RWPE2 (cell line): ENCODE measurements at places on chromosomes 3 and 15.
A peak's percentile ranks its signal among the peaks of the same experiment; 100 is the strongest.

DNA sequence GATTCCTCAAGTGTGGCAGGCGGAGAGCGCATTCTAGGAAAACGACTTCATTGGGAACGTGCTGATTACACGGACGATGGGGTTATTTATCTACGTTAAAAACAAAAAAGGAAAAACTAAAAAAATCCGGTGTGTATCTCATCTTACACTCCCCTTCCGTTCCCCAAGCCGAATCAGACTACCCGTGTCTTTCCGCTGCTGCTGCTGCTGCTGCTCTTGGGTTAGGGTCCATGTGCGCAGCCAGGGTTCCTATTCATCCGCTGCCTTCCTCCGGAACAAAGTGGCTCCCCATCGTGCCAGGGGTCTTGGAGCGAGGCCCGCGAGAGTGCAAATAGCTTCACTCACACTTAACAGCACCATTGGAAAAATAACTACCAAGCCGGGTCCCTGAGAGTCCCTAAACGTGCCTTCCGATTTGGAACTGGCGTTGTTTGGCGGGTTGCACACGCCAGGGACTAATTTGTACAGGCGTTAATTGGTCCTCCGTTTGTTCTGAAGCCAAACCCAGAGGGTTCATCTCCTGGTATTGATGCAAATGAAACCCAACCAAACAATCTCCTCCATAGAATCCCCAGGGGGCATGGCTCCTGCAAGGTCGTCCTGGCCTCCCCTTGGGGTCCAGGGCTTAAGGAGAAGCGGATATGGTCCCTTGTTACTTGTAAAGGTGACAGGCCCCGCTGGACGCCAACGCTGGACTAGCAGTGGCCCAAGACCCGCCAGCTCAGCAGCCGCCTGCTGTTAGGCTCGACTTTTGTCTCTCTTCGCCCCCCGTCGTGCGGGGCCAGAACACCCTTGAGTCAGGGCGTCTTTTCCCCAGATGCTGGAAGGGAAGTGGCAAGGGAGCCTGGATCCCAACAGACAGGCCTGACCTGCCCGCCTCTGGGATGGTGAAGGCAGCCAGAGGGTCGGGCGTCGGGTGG is 11.0 kb upstream of the ONECUT1 start:
- no peak for DNase-seq

DNA sequence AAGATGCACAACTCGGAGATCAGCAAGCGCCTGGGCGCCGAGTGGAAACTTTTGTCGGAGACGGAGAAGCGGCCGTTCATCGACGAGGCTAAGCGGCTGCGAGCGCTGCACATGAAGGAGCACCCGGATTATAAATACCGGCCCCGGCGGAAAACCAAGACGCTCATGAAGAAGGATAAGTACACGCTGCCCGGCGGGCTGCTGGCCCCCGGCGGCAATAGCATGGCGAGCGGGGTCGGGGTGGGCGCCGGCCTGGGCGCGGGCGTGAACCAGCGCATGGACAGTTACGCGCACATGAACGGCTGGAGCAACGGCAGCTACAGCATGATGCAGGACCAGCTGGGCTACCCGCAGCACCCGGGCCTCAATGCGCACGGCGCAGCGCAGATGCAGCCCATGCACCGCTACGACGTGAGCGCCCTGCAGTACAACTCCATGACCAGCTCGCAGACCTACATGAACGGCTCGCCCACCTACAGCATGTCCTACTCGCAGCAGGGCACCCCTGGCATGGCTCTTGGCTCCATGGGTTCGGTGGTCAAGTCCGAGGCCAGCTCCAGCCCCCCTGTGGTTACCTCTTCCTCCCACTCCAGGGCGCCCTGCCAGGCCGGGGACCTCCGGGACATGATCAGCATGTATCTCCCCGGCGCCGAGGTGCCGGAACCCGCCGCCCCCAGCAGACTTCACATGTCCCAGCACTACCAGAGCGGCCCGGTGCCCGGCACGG is 991 bp downstream of the SOX2 start:
- no peak for DNase-seq

DNA sequence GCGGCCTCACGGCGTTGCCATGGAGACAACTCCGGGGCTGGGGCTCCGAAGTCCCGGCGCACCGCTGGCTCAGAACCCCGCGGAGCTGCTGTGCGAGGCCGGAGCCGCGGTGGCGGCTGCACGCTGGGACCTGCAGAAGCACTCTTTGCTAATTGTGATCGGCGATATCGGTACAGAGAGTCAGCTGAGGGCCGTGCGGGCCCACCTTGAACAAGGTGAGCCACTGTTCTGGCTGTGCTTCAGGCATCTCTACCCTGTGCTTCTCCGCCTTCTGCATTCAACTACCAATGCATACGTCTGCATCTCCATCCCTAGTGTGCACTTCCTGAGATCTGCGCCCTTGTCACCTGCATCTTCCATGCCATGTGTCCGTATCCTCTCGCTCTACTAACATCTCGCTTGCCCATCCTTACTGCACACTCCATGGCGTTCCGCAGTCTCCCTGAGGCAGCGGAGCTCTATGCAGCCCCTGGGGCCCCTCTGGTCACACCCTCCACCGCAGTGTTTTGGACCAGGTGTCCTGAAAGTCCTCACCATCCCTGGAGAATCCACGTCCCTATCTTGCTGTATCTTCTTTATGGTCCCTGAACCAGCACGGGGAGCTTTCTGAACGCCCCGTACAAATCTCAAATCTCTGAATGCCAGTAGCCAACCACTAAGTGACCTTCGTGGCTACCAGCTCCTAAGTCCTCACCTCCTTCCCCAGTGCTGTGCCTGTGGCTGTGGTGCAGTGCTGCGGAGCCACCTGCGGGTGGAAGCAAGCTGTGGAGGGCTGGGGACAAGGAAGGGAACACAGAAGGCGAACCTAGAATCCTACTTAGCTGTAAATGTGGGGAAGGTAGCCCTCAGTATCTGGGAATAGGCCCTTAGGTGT is 6.2 kb upstream of the MAP1A start:
- DNase-seq, result no peak

- peak; percentile 75 for DNase-seq
These were observed 19.5 kb downstream of the TKT start for GRCh38 chr3:53236112-53236841.

- DNase-seq, result no peak
These were observed 481.9 kb upstream of the CNTN4 start for GRCh38 chr3:1616744-1617143.

DNA sequence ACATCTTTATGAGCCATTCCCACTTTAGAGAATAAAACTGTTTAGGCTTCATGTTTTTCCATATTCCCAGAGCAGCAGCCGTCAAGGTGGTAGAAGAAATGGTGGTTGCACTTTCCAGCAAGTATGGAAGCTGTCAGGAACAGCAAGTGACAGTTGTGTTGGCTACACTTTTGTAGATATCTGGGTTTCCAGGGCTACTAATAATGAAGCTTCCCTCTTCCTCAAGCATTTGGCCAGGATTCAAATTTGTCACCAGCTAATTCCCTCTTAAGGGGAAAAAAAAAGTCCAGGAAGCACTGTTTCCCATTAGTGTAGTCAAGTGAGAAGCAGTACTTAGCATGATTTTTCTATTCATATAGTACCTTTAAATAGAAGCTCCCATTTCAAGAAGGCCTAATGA is 252.8 kb downstream of the IGSF11 start:
- DNase-seq, result no peak

GRCh38 chr15:51223771-51224229 is 114.6 kb downstream of the CYP19A1 start:
- DNase-seq, result no peak

DNA sequence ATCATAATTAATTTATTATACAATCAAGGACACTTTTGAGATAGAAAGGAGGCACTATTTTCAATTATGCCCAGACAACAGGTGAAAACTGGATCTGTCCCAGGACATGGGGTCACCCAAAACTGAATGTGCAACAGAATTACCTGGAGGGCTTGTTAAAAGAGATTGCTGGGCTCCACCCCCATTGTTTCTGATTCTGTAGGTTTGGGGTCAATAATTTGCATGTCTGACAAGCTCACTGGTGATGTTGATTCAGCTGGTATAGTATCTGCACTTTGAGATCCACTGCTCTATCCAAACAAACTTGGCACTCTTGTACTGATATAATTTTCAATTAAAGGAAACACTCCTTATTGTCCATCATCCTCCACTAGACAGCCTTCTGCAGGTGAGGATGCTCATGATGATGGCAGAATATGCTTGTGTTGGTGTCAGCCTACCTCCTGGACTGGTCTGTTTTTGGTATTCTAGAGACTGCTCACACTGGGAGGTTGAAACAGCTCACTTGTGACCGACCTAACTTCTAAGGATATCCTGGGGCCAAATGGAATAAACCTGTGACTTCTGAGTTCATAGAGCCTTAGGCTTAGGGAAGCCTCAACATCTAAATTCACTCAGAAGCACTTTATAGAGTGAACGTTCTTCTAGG is 2.2 kb downstream of the P2RY14 start:
- no peak for DNase-seq

DNA sequence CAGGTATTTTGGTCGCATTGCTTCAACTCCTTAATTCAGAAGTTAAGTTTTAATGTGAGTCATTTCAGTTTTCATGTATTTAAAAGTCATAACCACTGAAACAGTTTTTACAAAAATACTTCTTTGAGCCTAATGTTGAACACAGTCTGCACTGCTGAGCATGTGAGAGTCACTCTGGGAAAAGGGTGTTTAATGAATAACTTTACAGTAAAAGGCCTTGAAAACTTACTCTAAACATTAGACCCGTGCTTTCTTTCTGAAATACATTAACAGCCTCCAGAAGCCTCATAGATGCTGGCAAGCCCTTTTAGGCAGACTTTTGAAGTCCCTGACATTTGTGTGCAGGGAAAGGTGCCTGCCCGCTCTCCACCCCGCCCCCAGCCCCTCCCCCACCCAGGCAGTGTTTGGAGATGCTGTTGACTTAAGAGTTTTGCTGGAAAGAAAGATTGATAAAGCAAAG is 68.9 kb upstream of the NR2F2 start:
- DNase-seq, result no peak

DNA sequence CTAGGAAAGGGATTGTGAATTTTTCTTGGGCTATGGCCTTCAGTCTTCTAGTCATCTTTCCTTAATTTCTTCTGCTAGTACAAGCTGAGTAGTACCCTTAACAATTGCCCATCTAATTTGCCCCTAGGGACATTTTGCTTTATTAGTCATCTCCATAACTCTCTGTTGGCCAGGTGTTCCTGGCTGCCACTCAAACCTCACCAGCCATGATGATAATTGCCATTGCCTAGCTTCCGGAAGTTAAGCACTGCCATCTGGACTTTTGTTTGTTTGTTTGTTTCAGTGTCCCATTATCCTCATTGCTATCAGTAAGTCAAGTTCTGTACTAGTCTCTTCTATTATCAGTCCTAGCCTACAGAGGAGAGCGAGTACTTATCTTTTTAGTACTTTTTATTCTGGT is 36.6 kb upstream of the UBL7 start:
- DNase-seq, result no peak

DNA sequence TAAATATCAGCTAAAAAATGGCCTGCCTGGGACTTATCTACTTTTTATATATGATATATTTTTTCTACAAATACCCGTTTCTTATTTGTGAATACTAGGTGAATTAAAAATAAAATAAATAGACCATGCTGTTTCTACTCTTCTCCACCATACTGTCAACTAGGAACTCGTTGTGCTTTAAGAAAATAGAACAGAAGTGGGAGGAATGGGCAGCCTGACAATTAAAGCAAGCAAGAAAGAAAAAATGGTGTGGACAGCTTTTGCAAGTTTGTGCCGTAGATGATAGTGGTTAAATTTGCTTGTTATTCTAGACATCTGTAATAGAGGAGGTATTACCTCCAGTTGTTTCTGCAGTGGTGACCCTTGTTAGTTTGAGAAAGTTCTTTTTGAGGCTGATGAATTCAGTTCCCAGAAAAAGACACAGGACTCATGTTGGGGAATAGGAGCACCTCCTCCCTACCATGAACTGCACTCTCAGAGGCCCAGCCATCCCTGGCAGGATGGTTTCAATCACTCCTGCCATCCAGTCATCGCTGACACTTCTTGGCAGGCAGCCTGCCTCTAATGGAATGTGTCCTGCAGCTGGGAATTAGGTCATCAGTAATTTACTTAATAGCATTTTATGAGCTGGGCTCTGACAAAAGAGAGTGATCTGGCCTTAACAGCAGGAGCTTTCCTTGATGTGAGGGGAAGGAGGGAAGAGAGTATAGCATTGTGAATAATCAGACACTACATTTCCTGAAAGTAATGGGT is 105.0 kb upstream of the GAP43 start:
- peak; percentile 80 for DNase-seq

DNA sequence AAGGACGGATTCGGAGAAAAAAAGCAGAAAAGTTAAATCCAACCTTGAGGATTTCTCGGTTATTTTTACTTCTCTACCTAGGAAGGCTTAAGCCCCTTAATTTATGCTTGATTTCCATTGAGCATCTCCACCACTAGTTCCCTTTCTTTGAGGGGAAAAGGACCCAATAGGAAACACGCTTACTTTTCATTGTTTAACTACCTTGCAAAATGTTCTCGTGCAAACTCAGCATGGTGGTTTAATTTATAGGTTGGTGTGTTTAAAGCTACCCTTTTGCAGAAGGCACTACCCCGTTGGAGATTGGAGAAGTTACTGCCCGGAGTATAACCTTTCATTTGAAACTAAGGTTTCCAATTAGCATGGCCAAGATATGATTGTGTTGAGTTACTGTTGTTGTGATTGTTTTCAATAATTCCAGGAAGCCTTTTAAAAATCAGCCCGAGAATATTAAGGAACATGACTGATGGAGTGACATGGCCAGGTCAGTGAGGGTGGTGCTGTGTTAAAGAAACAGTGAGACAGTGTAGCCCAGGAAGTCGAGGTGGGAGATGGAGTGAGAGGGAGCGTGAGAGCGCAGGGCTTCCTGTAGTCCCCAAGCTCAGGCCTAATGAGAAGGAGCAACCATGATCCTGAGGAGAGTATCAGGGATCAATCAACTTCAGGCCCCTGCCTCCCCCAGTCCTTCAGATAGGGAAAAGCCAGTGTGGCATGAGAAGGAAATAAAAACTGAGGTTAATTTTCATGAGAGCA is 76.6 kb downstream of the AQP9 start:
- no peak for DNase-seq

DNA sequence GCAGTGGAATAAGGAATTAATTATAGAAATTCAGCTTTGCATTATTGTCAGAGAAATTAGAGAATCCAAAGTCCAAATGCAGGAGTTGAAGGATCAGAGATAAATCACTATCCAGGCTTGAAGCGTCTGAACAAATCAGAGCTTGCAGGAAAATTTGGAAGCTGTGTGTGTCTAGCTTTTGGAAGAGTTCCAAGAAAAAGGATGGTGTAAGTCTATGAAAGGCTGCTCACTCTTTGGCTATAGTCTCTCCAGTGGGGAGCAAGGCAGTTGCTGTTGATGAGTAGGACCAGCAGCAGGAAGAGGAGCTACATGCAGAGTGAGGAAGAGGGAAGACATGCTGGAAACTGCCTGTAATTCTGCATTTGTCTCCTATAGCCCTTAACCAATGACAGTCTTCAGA is 464.3 kb upstream of the GRM7 start:
- no peak for DNase-seq

GRCh38 chr15:68797191-68797590 is 23.5 kb downstream of the ANP32A start:
- DNase-seq, result no peak

DNA sequence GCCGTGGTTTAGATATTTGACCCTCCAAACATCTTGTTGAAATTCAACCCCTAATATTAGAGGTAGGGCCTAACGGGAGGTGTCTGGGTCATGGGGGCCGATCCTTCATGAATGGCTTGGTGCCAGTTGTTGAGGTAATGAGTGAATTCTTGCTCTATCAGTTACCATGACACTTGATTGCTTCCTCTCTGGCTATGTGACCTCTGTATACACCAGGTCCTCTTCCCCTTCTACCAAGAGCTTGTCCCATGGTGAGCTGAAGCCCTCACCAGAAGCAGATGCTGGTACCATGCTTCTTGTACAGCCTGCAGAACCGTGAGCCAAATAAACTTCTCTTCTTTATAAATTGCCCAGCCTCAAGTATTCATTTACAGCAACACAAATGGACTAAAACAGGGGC is 41.8 kb upstream of the TIPARP start:
- no peak for DNase-seq

- DNase-seq, result no peak
These were observed 110.1 kb upstream of the LMOD3 start for GRCh38 chr3:69232482-69232881.
